HS-5 (cell line): ENCODE measurements at places on chromosomes 6 and 20.

GRCh38 chr20:45111799-45112471 lies 3.0 kb downstream of the WFDC5 start:
- DNase-seq: no peak

GRCh38 chr6:4901386-4902061 lies 102.3 kb downstream of the RPP40 start:
- no peak for DNase-seq

GRCh38 chr6:47195011-47195650 lies 114.6 kb downstream of the TNFRSF21 start:
- DNase-seq: no peak

DNA sequence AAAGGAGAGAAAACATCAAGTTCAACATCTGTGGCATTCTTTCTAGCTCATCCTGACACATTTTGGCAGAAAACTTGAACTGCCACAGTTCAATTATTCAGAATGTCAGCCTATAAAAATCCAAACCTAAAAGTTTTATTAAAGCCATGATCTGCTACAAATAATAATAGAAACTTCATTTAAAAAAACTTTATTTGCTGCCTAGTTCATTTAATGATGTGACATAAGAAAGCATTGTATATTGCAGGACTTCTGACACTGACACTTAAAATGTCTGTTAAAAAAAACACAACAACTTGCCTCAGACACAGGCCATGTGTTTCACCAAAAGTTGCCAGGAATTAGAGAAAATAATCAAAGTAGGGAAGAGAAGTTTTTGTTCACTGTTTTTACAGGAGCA lies 88.3 kb upstream of the HTR1E start:
- no peak for DNase-seq

- no peak for DNase-seq
These were observed 36.1 kb downstream of the FAM110A start for GRCh38 chr20:869606-870005.

GRCh38 chr6:41646026-41646795 lies 7.9 kb downstream of the MDFI start:
- no peak for DNase-seq

- DNase-seq: no peak
These were observed 174.1 kb downstream of the KHDC1L start for GRCh38 chr6:73051147-73051546.

- no peak for DNase-seq
These were observed 105.9 kb upstream of the CDYL start for GRCh38 chr6:4670290-4670689.

GRCh38 chr20:21291026-21291425 lies 12.1 kb upstream of the XRN2 start:
- DNase-seq: peak; percentile 96

DNA sequence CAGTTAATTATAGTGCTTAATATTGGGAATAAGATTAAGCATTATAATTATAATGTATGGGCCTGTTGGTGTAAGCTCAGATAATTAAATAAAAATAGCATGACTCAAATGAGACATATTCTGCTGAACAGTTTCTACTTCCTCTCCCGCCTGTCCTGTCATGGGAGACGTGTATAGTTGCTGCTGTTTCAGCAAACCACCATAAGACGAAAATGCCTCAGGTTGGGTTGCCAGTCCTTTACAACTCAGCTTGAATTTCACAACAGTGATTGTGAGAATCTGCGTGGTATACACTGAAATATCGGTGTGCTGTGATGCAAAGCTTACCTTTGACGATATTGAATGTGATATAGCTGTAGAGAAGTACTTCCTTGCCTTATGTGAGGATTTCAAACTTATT lies 99.5 kb downstream of the POPDC3 start:
- DNase-seq: no peak

DNA sequence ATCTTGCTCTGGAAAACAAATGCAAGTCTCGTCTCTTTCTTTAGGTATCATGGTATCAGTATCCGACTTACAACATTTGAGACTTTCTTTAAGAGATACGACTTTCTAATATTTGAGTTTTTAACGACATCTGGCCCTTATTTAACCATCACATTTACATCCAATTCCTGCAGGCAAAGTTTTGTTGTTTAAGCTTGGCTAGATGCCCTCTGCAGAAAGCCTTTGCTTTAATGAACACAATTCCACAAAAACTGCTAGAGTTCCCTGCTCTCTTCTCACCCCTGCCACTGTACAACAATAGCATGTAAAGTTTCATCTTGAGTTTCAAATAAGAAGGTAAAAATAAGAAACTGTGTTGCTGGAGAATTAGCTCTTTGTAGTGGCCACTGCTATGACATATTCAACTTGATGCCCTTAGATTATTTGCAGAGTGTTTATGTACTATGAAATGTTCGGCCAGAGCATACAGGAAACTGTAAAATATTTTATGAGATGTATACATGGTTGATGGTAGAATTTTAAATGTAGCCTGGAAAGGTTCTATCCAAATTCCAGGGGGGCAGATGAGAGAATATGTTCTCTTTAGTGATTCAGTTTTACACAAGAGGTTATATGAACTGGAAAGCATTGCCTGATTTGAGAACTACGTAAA lies 438.6 kb downstream of the CDC5L start:
- no peak for DNase-seq

DNA sequence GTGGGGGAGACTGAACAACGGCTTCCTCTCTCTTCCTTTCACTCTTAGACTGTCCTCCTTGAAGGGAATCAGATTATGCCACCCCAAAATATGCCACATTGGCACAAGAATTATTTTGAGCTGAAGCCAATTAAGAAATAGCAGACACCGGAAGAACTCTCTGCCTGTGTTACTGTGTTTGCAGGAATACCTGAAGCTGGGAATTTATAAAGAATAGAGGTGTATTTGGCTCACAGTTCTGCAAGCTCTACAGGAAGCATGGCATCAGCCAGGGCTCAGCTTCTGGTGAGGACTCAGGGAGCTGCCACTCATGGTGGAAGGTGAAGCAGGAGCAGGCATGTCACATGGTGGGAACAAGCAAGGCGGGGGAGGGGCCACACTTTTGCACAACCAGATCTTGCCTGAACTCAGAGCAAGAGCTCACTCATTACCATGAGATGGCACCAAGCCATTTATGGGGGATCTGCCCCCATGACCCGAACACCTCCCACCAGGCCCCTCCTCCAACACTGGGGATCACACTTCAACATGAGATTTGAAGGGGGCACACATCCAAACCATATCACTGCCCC lies 46.0 kb downstream of the PCNA start:
- DNase-seq: no peak

- DNase-seq: no peak
These were observed 102.8 kb upstream of the PRSS16 start for GRCh38 chr6:27144740-27145079.

DNA sequence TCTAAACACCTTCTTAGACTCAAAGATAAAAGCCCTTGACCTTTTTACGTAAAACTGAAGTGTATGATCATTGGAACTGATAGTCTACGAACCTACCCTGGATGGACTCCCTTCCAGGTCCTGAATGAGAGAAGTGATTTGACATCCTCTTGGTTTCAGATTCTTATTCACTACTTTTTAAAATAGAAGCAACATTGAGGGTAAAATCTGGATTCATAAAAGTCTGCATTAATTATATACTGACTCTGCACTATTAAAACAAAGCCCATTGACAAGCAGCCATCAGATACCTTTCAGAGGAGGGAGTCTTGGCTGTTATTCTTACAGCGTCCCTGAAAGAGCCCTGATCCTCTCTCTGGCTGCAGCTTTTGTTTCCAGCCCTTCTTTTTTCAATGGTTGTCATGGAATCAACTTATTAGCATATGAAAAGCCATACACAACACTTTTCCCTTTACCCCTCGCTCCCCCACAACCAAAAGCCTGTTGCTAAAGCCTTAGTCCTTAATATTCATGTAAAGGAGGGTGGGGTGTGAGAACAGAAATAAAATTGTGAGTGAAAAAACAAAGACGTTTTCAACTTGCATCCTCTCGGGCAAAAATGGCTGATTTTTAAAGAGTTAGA lies 270.0 kb upstream of the MARCKS start:
- DNase-seq: no peak

- DNase-seq: no peak
These were observed 216.2 kb downstream of the NFATC2 start for GRCh38 chr20:51326201-51326819.

GRCh38 chr6:28816339-28816908 lies 107.4 kb downstream of the TRIM27 start:
- no peak for DNase-seq

DNA sequence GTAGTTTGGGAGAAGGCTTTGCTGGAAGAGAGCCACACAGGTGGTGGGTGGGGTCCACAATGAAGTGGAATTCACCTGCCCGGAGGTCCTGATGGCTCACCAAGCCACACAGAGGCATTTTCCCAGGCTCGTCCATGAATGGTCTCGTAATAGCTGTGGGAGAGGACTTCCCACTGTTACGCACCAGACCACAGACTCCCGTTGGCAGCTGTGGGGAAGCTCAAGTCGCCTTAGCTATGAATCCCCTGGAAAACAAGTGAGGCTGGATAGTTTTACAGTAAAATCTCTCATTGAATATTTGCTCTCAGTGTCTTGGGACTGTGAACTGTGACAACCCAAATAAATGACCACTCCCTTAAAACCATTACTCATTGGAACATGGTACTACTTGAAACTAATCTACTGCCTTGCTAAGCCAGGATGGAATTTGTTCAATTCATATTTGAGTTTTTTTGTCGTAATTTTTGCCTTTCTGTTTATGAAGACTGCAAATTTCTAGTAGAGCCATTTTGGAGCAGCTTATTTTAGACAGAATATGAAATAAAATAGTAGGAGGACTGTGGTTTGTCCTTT lies 79.4 kb downstream of the JAG1 start:
- no peak for DNase-seq

GRCh38 chr6:39088331-39088730 lies 26.7 kb downstream of the SAYSD1 start:
- no peak for DNase-seq

GRCh38 chr20:37384683-37385174 lies 38.8 kb downstream of the SRC start:
- DNase-seq: no peak

GRCh38 chr6:150652848-150653613 lies 53.3 kb downstream of the PLEKHG1 start:
- no peak for DNase-seq

GRCh38 chr6:92150553-92150952 lies 1268.8 kb downstream of the EPHA7 start:
- no peak for DNase-seq

DNA sequence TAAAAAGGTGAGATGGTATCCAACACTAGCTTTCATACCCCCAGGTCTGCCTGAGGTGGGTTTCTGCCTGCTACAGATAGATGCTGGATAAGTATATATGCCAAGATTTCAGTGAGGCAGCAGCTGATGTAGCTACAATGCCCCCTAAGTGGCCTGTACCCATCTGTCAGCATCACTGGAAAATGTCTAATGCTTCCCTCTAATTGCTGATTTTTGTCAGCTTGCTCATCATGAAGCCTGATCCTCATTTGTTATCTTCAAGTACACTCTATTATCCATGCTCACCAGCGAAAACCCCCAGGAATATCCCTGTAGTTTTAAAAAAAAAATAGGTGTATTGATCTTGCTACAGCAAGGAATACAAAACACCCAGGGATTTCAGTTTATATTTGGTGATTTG lies 32.2 kb downstream of the OPRM1 start:
- no peak for DNase-seq

- no peak for DNase-seq
These were observed 158.1 kb upstream of the HCRTR2 start for GRCh38 chr6:55016261-55016660.

DNA sequence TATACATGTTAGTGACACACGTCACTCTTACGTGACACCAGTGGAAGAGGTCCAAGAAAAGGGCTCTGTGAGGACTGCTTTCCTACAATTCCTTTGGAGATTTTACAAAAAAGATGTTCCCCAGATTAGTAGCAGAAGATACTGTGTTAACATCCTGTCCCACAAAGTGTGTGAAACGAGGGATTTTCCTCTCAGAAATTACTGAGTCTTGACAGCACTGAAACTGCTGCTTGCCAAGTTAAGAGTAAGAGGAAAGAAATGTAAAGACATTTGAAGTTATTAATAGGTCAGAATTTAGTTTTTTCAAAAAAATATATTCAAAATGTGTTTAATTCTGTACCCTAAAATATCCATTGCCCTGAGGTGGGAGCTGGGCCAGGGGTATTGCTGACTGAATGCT lies 58.8 kb upstream of the MAP7 start:
- no peak for DNase-seq

DNA sequence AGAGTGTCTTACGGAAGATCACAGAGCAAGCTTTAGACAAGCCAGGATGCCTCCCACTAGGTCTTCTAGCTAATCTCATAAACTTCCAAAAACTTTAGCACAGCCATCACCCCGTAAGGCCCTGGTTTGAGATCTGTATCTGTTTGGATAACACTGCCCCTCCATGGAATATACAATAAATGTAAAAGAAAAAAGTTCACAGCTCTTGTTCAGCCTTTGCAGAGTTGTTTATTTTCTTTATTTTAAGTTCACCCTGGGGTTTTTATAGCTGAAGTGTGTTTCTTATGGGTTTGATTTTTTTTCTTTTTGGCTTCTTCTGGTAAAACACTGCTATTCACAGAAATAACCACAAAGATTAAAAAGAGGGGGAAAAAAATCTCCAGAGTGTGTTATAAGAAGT lies 125.6 kb downstream of the EYA2 start:
- DNase-seq: no peak

GRCh38 chr20:19780261-19780660 lies 22.2 kb downstream of the RIN2 start:
- no peak for DNase-seq

DNA sequence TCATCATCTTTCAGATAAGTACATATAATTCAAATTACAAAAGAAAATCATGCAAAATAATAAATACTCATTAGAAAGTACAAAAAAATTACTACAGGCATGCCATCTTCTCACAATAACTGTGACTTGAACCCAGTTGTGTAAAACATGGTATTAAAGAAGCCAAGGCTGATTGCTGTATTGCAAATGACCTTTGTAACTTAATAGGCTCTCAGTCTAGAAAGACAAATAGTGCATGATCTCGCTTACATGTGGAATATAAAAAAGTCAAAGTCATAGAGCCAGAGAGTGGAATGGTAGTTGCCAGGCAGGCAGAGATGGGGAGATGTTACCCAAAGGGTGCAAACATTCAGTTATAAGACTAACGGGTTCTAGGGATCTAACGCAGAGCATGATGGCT lies 626.1 kb downstream of the COL12A1 start:
- no peak for DNase-seq

- DNase-seq: no peak
These were observed 14.1 kb upstream of the NXT1 start for GRCh38 chr20:23336476-23336875.

GRCh38 chr6:14671261-14671681 lies 553.7 kb downstream of the CD83 start:
- peak; percentile 49 for DNase-seq

- DNase-seq: no peak
These were observed 124.7 kb upstream of the SPACA1 start for GRCh38 chr6:87922947-87923330.

- DNase-seq: no peak
These were observed 47.9 kb downstream of the BLTP3A start for GRCh38 chr6:34839666-34840352.

- no peak for DNase-seq
These were observed 149.7 kb downstream of the PLCB4 start for GRCh38 chr20:9218531-9218961.

GRCh38 chr20:62405108-62405980 lies 1.7 kb downstream of the CABLES2 start:
- no peak for DNase-seq

GRCh38 chr6:170006900-170007467 lies 255.6 kb downstream of the ERMARD start:
- DNase-seq: no peak

- no peak for DNase-seq
These were observed 298.4 kb upstream of the PLN start for GRCh38 chr6:118249680-118250079.
